Bronchial epithelial cell (primary cell): ENCODE measurements at places on chromosomes 3 and 15.

- no peak for DNase-seq
Measured at GRCh38 chr3:152196782-152197181, 71.9 kb upstream of the MBNL1 start.

DNA sequence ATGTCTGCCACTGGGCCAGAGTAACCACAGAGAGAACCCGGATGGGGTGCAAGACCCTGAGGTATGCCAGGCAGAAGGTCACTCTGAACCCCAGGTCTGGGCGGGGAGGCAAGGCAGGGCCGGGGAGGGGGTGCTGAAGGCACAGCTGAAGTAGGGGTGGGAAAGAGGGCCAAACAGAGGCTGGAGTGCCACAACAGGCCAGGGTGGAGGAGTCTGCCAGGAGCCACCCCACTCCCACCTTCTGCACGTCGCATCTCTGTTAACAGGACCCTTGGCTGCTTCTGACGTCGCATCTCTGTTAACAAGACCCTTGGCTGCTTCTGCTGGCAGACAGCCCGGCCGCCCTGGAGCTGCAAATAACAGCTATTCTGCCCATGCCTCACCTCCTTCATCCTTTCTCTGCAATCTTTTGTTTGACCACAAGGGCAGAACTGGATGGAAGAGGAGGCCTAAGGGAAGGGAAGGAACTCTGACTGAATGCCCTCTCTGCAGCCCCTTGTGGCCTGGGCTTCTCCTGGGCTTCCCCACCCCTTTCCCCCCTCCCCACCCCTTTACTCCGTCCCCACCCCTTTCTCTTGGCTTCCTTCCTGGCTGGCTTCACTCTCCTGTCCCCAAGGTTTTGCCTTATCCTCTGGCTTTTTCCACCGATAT lies 20.6 kb upstream of the FBLN2 start:
- DNase-seq = no peak

GRCh38 chr15:70669966-70670658 lies 93.2 kb downstream of the UACA start:
- DNase-seq = no peak

DNA sequence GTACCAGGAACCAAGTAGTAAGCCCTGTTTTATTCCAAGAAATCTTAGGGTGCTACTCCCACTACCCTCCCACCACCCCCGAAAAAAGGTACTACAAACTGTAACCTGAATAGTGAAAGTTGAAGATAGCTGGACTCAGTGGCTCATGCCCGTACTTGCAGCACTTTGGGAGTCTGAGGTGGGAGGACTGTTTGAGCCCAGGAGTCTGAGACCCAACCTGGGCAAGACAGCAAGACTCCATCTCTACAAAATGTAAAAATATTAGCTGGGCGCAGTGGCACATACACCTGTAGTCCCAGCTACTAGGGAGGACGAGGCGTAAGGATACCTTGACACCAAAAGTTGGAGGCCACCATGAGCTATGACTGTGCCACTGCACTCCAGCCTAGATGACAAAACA lies 7.9 kb downstream of the RHOA start:
- no peak for DNase-seq

- no peak for DNase-seq
Measured at GRCh38 chr3:14333215-14333614, 69.2 kb upstream of the SLC6A6 start.

- DNase-seq = peak; percentile 59
Measured at GRCh38 chr3:126305427-126305826, 51.8 kb downstream of the KLF15 start.

- DNase-seq = no peak
Measured at GRCh38 chr3:24047513-24047912, 102.4 kb downstream of the NR1D2 start.

- no peak for DNase-seq
Measured at GRCh38 chr3:38816026-38816425, at the start of gene SCN10A. TSS of gene SCN10A (minus strand) at chr3:38816217. CDS start at chr3:38794010, 22,207 bp downstream.

DNA sequence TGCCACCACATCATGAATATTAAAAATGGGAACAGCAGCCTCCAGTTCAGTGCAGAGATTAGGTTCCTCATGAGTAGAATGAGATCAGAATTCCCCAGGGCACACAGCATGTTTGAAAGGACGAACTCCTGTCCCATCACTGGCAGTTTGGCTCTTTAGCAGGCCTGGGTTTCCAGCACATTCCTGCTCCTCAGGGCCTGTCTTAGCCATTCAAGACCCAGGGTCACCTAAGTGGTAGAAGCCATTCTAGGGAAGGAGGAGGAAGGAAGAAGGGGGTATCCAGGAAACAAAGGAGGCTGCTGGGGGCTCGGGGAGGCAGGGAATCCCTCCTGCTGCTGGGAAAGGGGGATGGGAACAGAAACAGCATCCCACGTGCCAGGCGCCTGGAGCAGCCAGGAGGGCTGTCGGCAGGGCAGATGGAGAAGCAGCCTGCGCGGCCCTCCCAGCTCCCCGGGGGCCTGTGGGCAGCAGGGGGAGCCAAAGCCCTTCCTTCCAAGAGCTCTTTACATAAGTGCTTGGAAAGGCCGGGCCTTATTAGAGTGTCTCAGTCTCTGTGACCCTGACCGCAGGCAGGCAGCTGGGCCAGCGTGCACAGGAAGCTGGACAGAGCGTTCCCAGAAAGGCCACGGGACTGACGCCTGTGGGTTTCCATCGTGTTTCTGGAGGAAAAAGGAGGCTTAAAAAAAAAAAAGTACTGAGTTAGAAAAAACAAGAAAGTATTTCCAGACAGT lies 24.7 kb downstream of the LOXL1 start:
- DNase-seq = peak; percentile 60
